ENCODE measurements at places on chromosomes 2 and 18.

DNA sequence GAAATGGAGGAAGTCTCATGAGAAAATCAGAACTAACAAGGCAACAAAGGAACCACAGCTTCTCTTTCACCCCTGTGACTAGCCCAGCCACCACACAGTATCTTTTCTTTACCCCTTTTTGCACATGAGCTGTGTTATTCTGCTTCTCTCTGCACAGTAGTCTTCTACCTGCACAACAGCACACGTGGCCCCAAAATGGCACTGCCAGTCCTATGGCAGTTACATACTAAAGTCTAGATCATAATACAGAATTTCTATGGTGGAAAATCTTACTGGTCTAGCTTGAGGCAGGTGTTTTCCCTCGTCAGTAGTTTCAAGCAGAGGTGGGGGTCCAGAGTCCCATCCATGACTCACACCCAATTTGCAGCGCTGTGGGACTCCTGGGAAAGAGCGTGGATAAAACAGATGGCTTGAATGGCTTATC is 177.7 kb downstream of the DIS3L2 start:
- no peak for DNase-seq

- no peak for DNase-seq
Observed at GRCh38 chr18:36188916-36189315, 1.6 kb downstream of the MOCOS start.

GRCh38 chr18:75134611-75134975 is 74.3 kb downstream of the PTGR3 start:
- no peak for DNase-seq

DNA sequence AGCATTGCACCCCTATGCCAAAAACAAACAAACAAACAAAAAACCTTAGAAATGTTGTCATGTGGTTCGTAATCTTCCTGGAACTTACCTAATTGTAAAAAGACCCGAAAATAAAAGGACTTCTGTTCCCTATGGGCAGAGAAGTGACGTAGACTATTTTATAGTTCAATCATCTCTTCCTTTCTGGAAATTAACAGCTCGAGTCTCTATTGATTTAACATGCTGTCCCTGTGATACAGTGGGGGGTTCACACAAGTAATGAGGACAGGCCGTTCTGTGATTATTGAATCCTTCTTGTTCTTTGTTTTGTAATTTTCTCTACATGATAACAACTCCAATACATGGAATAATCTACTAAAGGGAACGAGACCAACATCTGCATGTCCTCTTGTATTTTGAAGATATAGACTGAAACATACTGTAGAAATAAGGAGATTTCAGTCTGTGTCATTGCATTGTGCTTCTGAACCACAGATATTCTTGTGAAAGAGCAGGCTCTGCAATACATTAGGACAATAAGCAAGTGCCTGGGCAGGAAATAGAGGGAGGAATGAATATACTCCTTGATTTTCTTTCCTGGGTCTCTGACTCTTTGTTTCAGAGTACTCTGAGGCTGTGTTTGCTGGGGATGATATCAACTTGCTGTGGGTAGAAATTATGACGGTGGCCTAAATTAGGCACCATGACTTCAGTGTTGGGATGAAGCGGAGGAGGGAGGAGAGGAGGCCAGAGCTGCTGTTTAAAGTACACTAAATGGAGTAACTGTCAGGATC is 65.7 kb upstream of the PPM1B start:
- no peak for DNase-seq

All from activated T-helper 1 cell treated with anti-CD3 and anti-CD28 coated beads, Interleukin-2, amount 50 U/mL, for 16 hours (primary cell).